Progenitor cell of endocrine pancreas (in vitro differentiated cells): ENCODE measurements at places on chromosomes 1 and 21.

DNA sequence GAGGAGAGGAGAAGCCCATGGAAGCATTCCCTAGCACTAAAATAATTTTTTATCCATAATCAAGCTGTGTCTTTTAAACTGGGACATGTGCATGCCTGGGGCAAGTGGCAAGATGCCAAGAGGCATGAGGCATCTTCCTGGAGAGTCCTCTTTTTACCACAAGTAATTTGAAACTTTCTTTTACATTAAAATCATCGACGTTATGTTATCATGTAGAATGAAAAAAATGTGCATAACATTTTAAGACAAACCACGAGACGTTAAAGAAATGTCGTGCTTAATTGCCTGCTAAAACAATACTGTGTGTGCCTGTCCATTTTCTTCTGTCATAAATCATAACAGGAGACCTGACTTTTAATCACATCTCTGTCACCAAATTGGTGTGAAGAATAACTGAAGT, 1.5 kb downstream of the STYXL2 start:
- no peak for DNase-seq

DNA sequence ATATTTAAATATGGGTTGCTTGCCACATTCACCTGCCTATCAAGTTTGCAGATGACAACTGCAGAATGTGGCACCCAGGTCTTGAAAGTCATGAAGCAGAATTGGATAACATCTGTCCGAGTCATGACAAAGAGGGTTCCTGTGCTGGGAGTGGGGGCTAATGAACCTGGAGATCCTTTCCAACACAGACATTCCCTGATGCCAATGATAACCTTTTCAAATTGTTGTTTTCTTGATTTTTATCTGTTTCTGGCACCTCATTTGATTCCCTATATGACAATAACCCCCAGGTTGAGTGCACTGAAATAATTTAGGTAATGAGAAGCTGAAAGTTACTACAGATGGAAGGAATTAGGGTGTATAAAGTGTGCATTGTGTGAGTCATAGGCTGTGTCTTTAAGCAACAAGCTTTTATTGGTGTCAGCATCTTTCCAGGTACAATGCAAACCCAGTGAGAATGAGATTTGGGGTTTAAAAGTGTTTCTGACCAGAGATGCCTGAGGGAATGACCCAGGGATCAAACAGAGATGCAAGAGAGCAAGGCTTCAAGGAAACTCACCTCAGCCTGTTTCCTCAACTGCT, 32.0 kb upstream of the IL10 start:
- no peak for DNase-seq

DNA sequence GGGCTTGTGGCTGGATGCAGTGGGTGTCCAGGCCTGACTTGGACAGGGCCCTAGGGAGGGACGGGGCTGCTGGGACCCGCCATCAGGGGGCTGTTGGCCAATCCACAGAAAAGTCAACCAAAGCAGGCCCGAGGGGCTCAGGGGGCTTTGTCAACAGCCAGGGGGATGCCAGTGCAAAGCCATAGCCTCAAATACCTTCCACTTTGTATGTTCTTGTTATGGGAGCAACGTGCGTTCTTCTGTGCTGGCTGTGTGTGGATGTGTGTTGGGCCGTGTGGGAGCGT, 35.4 kb upstream of the ARF1 start:
- DNase-seq, result no peak

DNA sequence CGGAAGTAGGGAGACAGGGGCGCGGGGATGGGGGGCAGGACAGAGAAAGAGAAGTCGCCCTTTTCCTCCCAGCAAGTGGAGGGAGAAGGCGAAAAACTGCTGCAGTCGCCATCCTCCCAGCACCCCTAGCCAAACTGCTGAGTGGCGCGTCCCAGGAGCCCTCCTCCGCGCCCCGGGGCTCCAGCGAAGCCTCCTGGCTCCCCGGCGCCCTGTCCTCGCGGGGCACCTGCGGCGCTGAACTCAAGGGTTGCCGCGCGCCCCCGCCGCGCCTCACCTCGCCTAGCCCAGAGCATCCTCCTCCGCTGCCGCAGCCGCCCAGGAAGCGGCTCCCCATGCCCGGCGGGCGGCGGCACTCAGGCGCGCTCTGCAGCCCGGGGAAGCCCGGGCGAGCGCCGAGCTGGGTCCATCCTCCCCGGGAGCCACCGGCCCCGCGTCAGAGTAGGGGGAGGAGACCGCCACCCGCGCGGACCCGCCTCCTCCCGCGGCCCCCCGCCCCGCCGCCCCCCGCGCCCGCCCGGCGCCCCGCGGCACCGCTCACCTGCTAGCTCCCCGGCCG, at the start of gene DAB1:
Gene DAB1 (minus strand): TSS at position 405 of the 556 bp plus-strand sequence. CDS start 133,030 bp downstream, outside the sequence.
- peak; percentile 19 for DNase-seq

DNA sequence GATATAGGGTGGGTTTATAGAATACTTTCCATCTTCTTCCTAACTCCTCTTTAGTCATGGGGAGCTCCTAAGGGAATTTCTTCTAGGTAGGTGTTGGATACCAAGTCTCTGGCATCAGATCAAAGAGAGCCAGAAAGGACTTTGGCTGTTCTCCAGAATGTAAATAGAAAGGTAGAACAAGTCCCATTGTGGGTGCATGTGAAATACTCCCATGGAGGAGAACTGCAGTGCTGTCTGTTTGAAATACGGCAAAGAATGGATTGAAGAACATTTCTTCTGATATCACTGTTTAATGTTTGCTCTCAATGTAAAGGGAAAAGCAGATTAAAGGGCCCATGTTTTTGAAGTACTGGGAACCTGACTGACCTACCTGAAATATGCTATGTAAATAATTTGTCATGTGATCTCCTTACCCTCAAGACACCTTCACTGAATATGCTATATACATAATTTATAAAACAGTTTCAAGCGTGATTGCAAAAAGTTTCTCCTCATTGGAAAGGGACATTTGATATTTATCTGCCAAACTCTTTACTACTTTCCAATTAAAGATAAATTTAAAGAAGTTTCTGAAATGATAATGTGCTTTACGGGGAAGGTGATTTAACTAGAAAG, 65.9 kb downstream of the LAMC1 start:
- no peak for DNase-seq

DNA sequence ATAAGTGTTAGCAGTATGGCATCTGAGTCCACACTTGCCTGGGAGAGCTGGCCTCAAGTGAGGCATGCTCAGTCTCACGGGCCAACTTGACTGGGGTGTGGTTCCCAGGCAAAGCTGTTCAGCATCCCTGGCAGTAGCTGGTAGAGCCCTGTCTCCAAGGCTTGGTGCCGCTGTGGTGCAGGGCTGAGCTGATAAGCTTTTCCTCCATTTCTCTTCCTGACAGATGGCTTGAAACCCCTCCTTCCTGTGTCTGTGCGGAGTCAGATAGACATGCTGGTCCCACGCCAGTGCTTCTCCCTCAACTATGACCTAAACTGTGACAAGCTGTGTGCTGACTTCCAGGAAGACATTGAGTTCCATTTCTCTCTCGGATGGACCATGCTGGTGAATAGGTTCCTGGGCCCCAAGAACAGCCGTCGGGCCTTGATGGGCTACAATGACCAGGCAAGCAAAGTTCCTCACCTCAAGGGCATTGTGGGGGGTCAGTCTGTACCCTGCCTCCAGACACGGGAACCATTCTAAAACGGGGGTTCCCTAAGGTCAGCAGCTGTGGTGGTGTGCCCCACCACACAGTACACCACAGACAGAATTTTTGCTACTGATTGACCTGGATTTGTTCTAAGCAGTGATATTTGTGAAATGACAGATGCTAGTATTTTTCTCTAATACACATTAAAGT, 13.7 kb upstream of the MIIP start:
- no peak for DNase-seq

- no peak for DNase-seq
Measured at GRCh38 chr1:25485536-25486411, 55.1 kb downstream of the MACO1 start.

DNA sequence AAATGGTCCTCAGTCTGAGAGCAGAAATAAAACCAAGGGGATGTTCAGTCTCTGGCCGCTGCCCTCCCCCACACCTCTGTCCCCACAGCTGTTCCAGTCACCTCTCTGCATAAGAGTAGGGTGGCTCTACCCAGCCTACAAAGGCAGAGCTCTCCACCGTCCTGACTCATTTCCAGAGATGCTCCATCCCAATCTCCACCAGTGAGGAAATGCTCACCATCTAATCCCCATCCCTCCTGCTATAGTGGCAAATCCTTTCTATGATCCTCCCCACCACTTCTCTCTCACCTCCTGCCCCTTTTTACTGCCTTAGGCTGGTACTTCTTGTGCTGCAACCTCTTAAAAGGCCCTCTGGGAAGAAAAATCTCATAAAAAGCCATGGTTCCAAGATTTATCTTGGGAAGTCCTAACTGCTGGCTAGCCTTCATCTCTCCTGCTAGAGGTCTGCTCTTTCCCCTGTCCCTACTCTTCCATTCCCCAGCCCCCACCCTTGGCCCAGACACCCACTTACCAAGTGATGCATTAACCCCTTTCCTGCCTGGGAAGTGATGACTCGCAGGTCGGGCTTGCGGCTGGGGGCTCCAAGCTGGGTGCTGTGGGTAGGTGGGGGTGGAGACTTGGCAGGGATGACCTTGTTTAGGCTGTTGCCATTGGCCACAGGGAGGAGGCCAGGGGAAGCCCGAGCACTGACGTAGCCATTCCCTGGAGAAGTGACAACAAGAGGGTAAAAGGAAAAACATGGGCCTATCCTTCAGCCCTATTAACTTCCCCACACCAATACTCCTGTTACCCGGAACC, 23.9 kb downstream of the MEF2D start:
- no peak for DNase-seq

DNA sequence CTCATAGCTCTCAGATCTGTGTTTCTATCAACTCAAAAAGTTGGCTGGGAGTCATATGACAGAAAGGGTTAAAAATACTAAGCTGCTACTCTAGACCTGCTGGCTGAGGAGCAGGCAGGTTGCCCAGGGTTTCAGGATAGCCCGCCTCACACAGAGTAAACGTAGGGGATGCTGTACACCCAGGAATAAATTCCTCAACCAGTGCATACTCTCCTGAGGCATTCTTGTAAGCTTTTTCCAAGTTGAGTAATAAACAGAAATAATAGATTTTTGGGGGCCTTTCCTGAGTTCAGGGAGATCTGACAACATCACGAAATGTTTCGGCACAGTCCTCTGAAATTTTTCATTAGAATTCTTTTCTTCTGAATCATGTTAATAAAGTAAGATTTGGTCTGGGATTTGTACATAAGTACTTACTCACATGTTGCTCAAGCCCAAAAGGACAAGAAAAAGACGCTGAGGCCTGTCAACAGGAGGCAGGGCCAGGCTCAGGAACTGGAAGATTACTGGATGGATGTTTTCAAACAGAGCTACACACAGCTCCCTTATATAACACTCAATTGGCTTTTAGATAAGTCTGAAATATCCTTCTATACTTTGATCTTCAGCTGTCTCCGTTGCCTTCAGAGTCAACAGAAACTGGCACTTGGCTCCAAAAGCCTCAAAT, 41.0 kb downstream of the TGFBR3 start:
- DNase-seq, result no peak

- DNase-seq, result no peak
Measured at GRCh38 chr1:8163039-8163438, 136.9 kb upstream of the ERRFI1 start.

- no peak for DNase-seq
Measured at GRCh38 chr1:216554934-216555333, 131.7 kb upstream of the USH2A start.
